Transverse colon (tissue), 4 donors: ENCODE measurements at places on chromosomes 16 and 17. TPM values are rescaled to one million over a fixed set of nuclear protein-coding genes. Genes with fewer than 3 reads are reported as not detected.

DNA sequence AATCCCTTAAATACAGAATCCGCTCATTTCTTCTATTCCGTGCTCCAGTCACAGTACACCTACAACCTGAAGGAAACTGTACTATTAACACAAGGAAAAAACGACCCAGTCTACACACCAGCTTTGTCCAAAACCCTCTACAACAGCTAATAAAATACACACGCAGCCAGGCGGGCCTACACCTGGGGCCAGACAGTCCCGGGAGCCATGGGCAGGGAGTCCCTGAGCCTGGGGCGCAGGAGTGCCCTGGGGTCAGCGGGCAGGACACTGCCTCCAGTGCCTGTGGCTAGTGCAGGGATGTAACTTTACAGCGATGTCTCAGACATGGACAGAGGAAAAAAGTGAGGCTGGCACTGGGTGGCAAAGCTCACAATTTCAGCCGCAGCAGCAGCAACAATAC, 28.5 kb downstream of the GNPTG start:
- no peaks in the 10 kb centered on the region for H3K27me3 ChIP-seq
- no peak for DNase-seq
- peaks cover 10% of the 10 kb centered on the region for H3K4me1 ChIP-seq

DNA sequence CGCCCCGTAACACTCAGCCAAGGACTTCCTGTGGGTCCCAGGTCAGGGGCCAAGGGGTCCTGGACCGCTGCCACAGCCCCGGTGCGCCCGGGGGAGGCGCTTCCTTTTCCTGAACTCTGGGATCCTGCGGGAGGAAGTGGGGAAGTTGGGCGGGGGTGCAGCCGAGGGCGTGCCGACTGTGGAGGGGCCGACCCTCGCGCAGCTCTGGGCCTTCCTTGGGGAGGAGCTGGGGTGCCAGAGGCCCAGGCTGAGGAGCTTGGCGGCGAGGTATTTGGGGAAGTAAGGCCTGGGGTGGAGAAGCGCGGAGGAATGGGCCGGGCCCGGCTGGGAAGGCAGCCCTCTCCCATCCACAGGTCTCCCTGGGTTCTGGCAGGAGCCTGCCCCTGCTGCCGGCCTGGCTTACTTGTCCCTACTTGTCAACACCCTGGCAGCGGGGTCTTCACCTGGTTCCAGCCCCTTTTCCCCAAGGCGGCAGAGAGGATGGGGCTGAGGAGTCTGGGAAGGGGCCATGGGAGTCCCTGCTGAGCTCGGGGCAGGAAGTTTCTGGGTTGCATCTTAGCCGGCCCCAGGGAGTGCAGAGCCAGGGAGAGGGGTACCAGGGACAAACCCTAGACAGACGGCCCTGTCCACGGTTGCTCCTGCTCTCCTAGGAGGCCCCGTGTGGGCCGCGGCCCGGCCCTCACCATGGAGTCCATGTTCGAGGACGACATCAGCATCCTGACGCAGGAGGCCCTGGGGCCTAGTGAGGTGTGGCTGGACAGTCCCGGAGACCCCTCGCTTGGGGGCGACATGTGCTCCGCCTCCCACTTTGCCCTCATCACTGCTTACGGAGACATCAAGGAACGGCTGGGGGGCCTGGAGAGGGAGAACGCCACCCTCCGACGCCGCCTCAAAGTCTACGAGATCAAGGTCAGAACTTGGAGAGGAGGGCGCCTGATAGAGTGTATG, 1.7 kb downstream of the TBKBP1 start:
- DNase-seq = peak; percentile 54
- H3K36me3 ChIP-seq = no peaks in the 10 kb centered on the region
- H3K27ac ChIP-seq = peak overlapping the region; percentile 87
- H3K4me3 ChIP-seq = peak overlapping the region; percentile 87

DNA sequence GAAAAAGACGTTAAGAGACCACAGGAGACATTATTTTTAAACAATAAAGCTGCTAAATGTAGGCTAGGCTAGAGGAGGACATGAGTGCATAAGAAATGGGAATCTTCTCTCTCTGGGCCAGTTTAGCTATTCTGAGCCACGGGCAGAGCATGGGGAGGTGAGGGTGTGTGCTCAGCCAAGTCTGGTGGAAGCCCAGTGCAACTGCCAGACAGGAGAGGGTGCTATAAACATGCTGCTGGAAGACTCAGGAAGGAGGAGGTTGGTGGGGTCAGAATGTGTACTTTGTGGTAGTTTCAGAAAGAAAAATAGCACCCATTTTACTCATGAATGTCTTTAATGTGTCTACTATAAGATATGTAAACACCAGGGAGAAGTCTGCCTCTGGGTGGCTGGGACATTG, 5.9 kb upstream of the SDK2 start:
- H3K36me3 ChIP-seq = no peaks in the 10 kb centered on the region
- DNase-seq = peak; percentile 52
- peaks cover 19% of the 10 kb centered on the region for H3K27me3 ChIP-seq
- H3K27ac ChIP-seq = peak overlapping the region; percentile 8
- H3K4me1 ChIP-seq = peaks cover 26% of the 10 kb centered on the region

DNA sequence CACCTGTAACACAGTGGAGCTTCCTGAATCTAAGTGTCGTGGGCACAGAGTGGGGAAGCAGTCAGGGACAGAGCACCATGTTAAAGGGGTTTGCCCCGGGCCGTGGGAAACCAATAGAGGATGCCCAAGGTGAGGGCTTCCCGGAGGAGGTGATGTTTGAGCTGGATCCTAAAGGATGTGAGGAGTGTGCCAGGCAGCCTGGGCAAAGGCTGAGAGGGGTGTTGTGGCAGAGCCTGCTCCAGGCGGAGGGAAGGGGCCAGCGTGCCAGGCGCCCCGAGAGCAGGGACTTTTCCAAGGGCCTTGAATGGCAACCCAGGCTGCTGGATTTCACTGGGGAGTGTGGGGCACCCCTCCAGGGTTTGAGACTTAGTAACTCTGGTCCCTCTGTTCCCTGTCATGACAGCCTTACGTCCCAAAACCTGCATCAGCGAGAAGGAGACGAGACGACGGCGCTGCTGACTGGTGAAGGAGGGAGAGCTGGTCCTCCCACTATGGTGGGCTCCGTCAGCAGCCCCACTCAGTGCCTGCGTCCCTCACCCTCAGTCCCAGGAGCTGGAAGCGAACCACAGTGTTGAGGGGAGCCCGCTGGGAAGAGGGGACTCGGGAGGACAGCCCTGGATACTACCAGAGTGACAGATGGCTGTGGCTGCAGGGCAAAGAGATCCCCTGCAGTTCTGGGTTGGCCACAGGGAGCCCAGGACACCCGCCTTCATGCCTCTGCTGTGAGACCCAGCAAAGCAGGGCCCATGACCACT, 228.4 kb downstream of the KATNIP start:
- H3K4me3 ChIP-seq = no peak overlapping the region
- DNase-seq = no peak
- H3K27ac ChIP-seq = no peak overlapping the region
- no peaks in the 10 kb centered on the region for H3K4me1 ChIP-seq

- H3K4me3 ChIP-seq = no peak overlapping the region
- H3K4me1 ChIP-seq = peaks cover 22% of the 10 kb centered on the region
Measured at GRCh38 chr17:31580706-31581490, 189.4 kb downstream of the RAB11FIP4 start.

- H3K27ac ChIP-seq = no peak overlapping the region
- H3K27me3 ChIP-seq = no peaks in the 10 kb centered on the region
- H3K4me1 ChIP-seq = no peaks in the 10 kb centered on the region
- H3K36me3 ChIP-seq = no peaks in the 10 kb centered on the region
Measured at GRCh38 chr17:9766970-9767369, 24.4 kb downstream of the DHRS7C start.

- H3K4me1 ChIP-seq = no peaks in the 10 kb centered on the region
- no peak overlapping the region for H3K4me3 ChIP-seq
- H3K27ac ChIP-seq = no peak overlapping the region
- H3K27me3 ChIP-seq = no peaks in the 10 kb centered on the region
- H3K36me3 ChIP-seq = no peaks in the 10 kb centered on the region
- DNase-seq = no peak
Measured at GRCh38 chr16:61579195-61579594, 457.0 kb downstream of the CDH8 start.

GRCh38 chr17:42759982-42760651, 910 bp upstream of the RAMP2 start:
- peaks cover 16% of the 10 kb centered on the region for H3K4me1 ChIP-seq
- peak overlapping the region; percentile 42 for H3K27ac ChIP-seq
- no peaks in the 10 kb centered on the region for H3K36me3 ChIP-seq
- H3K27me3 ChIP-seq = peaks cover 30% of the 10 kb centered on the region
- DNase-seq = no peak

GRCh38 chr17:67360880-67361279, 5.5 kb downstream of the PSMD12 start:
- H3K4me3 ChIP-seq = no peak overlapping the region
- H3K27ac ChIP-seq = no peak overlapping the region
- H3K4me1 ChIP-seq = peaks cover 55% of the 10 kb centered on the region
- no peak for DNase-seq

DNA sequence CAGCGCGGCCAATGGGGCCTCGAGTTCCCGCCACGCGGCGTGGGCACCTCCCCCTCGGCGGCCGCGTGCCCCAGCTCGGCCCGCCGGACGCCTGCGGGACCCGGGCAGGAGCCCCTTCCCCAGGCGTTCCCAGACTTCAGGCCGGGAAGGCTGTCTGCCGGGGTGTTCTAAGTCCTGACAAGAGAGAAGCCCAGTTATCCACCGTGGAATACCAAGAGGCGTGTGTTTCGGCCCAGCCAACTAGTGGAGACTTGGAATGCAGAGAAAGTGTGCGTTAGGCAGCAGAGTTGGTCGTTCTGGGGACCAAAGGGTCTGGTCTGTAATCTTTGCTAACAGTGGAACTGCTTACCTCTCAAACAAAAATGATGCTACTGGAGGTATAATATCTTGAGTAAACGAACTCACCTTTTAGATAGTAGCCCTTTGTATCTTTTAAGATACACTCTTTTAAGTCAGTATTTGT, 251 bp upstream of the HSF5 start:
- DNase-seq = no peak
- H3K27me3 ChIP-seq = no peaks in the 10 kb centered on the region
- H3K4me1 ChIP-seq = no peaks in the 10 kb centered on the region
- peaks cover 33% of the 10 kb centered on the region for H3K36me3 ChIP-seq

DNA sequence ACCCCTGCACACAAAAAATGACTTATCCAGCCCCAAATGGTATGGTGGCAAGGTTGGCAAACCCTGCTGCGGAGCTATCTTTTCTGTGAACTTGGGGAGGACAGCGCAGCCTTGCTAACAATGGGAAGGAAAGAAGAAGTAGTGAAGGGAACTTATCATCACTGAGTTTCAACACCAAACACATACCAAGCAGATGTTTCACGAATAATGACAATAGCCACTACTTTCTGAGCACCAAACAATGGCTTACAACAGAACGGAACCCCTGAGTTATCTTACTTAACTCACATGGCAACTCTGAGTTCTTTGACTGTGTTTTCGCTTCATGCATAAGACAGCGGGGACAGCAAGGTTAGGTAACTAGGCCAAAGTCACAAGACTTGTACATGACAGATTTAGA, 148.9 kb downstream of the XYLT1 start:
- H3K27me3 ChIP-seq = no peaks in the 10 kb centered on the region
- DNase-seq = no peak
- no peak overlapping the region for H3K4me3 ChIP-seq
- peaks cover 6% of the 10 kb centered on the region for H3K4me1 ChIP-seq
- no peaks in the 10 kb centered on the region for H3K36me3 ChIP-seq

GRCh38 chr16:57343221-57343620, 15.4 kb upstream of the CCL22 start:
- no peak for DNase-seq
- no peak overlapping the region for H3K27ac ChIP-seq
- no peaks in the 10 kb centered on the region for H3K36me3 ChIP-seq
- H3K4me3 ChIP-seq = no peak overlapping the region

DNA sequence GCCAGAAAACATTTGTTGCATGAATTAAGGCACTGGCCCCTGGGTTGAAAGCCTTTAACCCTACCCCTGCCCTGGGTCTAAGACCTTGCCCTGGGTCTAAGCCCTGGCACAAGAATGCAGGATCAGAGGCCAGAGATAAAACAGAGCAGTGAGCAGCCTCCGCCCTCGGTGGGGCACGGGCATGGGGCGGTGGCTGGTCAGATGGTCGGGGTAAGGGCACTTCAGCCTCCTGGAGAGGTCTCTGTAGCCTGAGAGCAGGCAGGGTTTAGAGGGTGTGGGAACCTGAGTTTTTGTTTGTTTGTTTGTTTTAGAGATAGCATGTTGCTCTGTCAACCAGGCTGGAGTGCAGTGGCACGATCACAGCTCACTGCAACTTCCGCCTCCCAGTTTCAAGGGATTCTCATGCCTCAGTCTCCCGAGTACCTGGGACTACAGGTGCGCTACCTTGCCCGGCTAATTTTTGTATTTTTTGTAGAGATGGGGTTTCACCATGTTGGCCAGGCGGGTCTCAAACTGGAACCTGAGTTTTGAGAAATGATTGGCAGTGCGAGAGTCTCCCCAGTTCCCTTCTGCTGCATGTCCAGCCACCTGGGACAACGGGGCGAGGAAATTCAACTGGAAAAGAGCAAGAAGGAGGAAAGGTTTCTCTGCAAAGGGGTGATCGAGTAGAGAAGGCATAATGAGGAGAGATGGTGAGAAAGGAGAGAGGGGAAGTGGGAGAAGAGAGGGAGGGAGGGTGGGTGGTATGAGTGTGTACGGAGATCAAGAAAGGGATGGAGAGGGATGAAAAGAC, 27.7 kb downstream of the TNS4 start:
- H3K4me1 ChIP-seq = peaks cover 32% of the 10 kb centered on the region
- no peaks in the 10 kb centered on the region for H3K27me3 ChIP-seq
- no peak for DNase-seq
- no peak overlapping the region for H3K4me3 ChIP-seq
- H3K36me3 ChIP-seq = no peaks in the 10 kb centered on the region
- H3K27ac ChIP-seq = peak overlapping the region; percentile 80

DNA sequence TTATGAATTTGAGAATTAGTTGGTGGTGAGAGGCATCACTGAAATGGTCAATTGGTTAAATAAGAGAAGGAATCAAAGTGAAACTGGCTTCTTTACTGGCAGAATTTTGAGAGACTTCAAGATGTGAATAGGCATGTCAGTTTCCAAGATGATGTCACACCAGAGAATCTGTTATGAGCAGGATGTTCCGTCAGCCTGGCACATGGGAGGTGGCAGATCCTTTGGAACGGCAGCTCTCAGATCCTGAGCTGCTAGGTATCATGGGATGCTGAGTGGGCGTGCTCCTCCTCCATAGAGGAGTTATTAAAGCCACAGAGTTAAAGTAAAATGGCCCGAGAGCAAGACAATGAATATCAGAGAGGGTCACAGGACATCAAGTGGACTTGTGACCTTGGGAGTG, 444.3 kb upstream of the HSBP1 start:
- DNase-seq = no peak
- H3K27ac ChIP-seq = no peak overlapping the region
- H3K4me3 ChIP-seq = no peak overlapping the region
- no peaks in the 10 kb centered on the region for H3K4me1 ChIP-seq

GRCh38 chr16:27432558-27432957, 30.6 kb downstream of the IL21R start:
- DNase-seq = no peak
- H3K36me3 ChIP-seq = no peaks in the 10 kb centered on the region
- no peaks in the 10 kb centered on the region for H3K27me3 ChIP-seq
- no peak overlapping the region for H3K4me3 ChIP-seq

Gene SDK2
- total RNA-seq = 2.6 TPM

Gene SPHK1
- 4.2 TPM for total RNA-seq

Gene RNF157
- total RNA-seq = 32.5 TPM

Gene CSH2
- not detected for total RNA-seq

Gene SLC47A1
- not detected for total RNA-seq
